ENCODE measurements at places on chromosomes 1 and 21.

DNA sequence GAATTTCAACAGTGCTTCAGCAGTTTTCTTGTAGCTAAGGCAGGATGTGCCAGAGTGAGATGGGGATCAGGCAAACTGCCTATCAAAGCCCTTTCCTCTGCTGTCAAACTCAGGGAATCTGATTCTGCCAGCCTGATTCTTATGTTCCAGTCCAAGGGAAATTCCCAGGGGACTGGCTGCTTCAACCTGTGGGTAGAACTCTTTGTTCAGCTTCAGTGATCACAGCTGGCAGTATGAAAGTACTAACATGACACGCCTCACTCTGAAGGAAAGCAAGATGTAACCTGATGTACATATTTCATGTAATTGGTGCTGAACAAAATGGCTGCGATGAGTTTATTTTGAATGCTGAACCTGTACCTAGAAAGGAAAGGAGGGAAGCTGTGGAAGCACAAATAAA, 40.1 kb upstream of the SLC5A9 start:
- no peak for DNase-seq

GRCh38 chr1:235008239-235008638, 120.4 kb downstream of the TOMM20 start:
- no peak for DNase-seq

GRCh38 chr1:206723805-206724472, 39.2 kb downstream of the MAPKAPK2 start:
- DNase-seq: no peak

DNA sequence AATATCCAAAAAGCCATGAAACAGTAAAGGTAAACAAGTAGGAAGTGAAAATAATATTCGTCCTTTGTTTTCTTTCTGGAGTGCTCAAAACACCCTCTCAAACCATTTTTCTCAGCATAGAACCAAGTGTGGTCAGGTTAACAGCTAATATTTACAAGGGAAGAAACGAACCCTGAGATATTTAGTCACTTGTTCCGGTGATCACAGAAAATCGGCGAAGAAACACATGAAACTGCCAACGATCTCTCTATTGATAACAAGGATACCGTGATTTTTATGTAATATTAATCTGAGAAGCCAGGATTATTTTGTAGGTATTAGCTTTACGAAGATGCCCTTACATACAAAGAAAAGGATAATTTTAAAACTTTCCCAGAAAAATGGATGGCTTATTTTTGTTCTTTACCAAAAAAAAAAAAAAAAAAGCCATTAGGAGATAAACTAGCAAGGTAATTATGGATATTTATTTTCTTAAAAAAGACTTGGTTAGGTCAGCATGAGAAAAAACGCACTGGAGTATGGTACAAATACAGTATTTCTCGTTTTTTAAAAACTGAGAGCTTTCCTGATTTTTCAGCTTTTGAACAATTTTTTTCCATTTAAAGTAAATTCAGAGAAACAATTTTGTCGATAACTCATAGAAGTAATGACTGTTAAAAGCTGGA, 107.3 kb upstream of the HNRNPU start:
- no peak for DNase-seq

DNA sequence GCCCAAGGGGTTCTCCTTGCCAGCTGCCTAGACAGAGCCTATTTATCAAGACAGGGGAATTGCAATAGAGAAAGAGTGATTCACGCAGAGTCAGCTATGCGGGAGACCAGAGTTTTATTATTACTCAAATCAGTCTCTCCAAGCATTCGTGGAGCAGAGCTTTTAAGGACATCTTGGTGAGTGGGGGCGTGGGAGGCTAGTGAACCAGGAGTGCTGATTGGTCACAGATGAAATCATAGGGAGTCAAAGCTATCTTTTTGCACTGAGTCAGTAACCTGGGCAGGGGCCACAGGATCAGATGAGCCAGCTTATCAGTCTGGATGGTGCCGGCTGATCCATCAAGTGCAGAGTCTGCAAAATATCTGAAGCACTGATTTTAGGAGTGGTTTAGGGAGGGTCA, 64.8 kb upstream of the MRPS6 start:
- DNase-seq: no peak

- no peak for DNase-seq
Measured at GRCh38 chr1:228376651-228377631, 29.7 kb downstream of the TRIM11 start.

- DNase-seq: no peak
Measured at GRCh38 chr1:40651138-40651857, 14.2 kb downstream of the RIMS3 start.

GRCh38 chr1:183231545-183231944, 45.5 kb downstream of the LAMC2 start:
- DNase-seq: no peak

DNA sequence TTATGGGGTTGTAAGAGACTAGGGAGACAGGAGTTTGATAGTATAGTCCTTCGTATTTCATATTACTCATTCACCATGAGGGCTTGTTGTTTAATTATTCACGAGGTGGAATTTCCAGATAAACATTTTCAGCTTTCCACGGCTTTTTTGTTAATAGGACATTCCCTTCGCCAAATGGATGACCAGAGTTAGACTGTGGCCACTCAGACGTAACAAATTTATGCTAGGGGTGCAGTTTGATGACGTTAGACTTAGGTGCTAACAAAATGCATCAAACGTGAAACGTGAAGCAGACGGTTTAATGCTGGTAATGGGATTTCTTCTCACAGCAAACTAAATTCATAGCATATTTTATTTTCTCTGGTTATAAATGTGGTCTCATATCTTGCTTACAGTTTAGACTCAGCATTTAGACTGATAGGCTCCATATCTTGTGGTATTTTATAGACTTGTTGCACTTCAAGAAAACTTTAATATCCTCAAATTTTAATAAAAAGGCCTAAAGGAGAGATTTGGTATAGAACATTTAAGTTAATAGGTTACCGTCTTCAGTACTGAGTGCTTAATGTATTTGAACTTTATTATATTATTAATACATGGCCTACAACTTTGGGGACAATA, 2.3 kb downstream of the DHX9 start:
- no peak for DNase-seq

DNA sequence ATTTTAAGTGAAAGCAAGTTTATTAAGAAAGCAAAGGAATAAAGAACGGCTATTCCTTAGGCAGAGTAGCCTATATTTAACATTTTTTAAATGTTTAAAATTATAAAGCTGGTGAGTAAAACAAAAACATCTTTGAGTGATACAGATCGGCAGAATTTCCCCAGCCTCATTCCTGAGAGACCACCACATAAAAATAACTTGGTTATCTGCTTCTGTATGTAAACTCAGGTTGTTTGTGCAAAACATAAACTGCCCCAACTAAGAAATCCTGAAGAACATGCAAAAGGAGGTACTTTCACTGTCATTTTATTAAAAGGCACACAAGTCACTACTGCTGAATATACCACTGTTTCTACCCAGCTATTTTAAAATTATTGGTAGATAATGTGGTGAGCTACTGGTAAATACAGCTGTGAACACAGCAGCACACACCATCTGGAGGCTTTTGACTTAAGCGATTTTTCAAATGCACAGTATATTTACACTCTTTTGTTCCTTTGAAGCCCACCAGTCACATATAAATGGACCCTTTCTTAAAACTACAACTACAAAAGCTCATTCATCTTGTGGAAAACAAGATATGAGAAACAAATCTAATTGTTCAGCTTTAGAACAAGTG, 119.3 kb downstream of the RERE start:
- no peak for DNase-seq

DNA sequence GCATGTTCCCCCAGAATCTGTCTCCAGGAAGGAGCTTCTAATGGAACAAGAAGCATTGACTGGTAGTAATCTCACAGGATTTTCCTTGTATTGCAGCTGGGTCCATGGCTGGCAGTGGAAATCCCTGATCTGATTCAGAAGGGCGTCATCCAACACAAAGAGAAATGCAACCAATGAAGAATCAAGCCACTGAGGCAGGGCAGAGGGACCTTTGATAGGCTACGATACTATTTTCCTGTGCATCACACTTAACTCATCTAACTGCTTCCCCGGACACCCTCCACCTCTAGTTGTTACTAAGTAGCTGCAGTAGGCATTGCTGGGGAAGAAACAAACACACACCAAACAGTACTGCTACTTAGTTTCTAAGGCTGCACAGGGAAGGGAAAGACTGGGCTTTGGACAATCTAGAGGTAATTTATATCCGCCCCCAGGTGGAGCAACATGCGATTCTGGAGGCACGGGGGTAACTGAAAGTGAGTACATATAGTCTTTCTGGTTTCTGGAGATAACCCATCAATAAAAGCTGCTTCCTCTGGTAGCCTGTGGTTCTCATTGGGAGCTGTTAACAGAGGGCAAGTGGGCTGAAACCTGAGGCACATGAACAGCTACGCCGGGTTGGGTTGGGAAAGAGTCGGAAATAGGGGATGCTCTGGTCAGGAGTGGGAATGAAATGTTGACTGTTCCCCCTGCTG, 837 bp upstream of the USP21 start:
- no peak for DNase-seq
